ENCODE measurements at places on chromosomes 7 and 10.

- DNase-seq: no peak
Measured at GRCh38 chr10:31098046-31098445, 66.4 kb upstream of the ZNF438 start.

DNA sequence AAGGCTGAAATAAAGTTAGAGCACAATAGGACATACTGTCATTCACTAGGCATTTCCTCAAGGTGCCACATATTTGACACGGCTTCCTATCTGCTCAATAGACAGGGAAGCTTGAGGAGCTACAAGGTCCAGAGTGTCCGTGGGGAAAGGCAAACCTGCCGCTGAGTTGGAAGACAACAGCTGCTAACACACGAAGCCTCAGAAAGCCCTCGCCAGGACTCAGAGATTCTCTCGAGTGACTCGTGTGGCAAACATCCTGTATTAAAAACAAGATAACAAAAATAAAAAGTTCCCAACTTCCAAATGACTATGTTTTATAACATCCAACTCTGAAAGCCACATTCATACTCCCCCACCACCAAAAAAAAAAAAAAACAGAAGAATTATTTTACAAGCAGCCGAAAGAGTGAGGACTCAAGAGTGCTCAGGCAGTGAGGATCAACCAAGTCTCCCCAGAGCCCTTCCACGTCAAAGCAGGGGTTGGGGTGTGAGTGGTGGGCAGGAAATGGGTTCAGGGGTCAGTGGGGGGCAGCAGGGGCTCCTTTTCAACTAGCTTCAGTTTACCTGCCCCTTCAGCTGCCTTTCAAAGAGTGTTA, 67.6 kb downstream of the STK17A start:
- no peak for DNase-seq

GRCh38 chr7:43148161-43148731, 35.8 kb downstream of the HECW1 start:
- no peak for DNase-seq

DNA sequence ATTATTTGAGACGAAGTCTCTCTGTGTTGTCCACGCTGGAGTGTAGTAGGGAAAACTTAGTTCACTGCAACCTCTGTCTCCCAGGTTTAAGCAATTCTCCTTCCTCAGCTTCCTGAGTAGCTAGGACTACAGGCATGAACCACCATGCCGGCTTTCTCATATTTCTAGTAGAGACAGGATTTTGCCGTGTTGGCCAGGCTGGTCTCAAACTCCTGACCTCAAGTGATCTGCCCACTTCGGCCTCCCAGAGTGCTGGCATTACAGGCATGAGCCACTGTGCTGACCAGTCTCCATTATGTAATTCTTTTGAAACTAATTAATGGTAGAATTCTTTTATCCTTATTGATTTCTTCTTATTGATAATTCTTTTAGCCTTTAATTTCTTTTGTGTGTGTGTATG, 32.5 kb downstream of the PCLO start:
- no peak for DNase-seq

- no peak for DNase-seq
Measured at GRCh38 chr10:73263693-73264347, 11.4 kb upstream of the MRPS16 start.

DNA sequence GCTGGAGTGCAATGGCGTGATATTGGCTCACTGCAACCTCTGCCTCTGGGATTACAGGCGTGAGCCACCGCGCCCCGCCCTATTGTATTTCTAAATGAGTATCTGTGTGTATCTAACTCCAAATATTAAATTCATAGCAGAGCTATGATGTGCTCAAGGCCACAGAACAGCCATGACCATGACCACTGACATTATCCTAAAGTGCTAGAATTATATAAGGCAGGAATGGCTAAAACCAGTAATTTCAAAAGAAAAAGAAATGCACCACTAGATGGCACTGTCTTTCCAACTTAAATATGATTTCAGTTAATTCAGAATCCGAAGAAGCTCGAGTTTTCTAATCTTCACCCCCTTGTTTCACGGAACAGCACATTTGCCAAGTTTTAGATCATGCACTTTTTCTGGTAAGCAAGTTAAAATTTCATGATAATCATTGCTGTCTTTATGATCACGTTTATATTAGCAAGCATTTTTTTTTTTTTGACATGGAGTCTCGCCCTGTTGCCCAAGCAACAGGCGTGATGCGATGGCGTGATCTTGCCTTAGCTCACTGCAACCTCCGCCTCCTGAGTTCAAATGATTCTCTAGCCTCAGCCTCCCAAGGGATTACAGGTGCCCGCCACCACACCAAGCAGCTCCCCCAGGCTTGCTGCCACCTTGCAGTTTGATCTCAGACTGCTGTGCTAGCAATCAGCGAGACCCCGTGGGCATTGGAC, 65.3 kb downstream of the OR13A1 start:
- DNase-seq: no peak

DNA sequence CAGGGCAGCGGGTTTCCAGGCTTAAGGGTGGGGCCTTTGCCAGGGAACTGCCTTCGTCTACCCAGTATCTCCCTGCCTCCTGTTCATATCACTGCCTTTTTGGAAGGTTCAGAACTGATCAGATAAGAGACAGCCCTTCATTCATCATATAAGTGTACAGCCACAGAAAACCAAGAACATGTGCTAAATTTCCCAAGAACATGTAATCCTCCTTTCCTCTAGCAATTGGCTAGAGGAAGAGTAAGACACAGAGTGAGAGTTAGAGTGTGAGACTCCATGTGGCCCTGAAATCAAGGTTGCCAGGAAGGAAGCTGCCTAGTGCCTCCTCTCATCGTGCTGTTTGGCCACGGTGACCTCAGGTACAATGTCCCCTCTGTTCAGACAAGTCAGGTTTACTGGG, 770.9 kb downstream of the TNS3 start:
- no peak for DNase-seq

GRCh38 chr7:141167381-141167964, 93.6 kb downstream of the TMEM178B start:
- DNase-seq: no peak

DNA sequence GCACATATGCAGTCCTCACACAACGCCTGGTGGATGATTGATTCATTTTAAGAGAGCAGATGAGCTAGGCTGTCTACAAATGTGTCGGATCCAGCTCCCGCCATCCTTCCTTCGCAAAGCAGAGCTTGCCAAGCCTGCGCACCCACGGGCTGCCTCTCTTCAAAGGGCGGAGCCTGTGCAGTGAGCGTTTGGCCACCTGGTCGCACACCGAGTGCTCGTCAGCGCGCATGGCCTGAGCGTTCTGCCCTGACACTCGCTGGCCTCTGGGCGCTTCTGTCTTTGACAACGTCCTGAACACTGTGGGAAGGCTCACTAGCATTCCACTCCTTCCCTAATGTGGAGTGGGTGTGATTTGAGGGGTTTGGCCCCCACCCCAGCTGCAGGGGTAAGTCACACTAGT, 47.1 kb upstream of the TMEM72 start:
- DNase-seq: no peak

DNA sequence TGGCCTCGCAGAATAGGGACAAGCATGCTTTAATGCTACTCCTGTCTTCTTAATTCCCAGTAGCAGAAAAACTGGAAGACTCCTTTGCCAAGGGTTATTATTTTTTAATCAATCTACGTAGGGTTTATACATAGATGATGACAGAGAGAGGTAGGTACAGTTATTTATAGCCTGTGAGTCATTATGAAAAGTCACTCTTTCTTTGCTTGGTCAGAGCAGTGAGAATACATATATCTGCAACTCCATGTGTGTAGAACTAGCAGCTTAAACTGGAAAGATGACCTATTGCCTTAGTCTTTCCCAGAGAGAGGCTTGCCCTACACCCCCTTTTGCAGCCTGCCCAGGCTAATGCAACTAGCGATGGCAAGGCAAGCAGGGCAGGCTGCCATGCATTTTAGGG, 1050.6 kb downstream of the NRG3 start:
- no peak for DNase-seq

GRCh38 chr10:75860009-75860408, 428.6 kb downstream of the LRMDA start:
- DNase-seq: no peak

DNA sequence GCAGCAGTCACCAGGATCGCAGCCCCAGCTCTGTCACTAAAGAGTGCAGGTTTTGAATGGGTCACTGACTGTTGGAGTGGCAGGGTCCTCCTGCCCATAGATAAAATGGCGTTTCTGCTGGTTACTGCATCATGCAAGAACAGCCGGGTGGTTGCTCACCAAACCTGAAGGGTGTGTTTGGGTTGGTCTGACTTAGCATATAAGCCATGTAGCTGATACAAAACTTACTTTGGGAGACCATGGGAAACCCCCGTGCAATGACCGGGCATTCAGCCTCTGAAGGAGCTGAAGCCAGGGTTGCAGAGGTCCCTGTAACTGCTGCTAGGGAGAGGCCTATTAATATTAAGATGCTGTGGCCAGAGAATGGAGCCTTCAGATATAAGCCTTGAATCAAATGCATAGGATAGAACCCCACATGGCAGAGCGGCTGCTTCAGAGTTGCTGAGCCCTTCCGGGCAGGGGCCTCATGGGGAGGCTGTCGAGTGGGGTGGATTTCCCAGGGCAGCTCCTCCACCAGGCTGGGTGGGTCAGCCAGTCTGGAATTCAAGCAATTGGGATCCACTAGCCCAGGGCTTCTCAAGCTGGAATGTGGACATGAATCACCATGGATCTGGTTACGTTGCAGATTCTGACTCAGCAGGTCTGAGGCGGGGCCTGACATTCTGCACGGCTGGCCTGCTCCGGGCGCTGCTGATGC, 70.9 kb upstream of the CTBP2 start:
- DNase-seq: no peak

- no peak for DNase-seq
Measured at GRCh38 chr7:17952387-17952786, 12.1 kb upstream of the SNX13 start.

DNA sequence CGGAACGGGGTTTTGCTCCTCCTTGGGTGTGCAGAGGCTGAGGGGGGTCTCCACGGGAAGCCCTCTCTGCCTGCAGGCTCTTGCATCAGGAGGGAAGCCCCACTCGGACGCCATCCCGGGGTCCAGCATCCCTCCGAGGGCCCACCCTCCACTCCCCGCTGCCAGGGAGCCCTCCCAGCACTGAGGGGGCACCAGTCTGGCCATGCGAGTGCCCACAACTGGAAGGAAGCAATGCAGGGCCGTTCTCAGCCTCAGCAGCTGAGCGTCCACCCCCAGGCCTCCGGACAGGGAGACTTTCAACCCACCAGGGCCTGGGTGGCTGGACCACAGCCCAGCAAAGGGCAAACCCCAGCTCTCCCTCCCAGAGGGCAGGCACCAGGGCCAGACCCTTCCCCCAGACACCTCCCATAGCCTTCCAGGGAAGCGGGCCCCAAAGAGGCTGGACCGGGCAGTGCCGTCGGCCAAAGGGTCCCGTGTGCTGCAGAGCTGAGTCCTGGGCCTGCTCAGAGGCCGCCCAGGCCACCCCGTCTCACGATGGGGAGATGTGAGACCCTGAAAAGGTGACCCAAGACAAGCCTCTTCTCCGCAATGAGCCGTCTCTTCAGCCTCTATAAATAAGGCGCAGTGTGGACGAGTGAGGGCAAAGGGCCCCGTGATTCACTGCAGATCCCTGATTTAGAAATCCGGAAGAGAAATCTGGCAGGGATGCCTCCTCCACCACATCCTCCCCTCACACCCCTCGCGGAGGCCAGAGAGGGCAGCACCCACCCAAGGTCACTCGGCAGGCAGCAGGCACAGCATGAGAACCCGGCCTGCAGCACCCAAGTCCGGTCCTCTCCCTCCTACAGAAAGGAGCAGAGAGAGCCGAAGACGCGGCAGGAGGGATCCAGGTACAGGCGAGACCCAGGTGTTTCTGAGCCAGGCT, 81.9 kb upstream of the DNAAF5 start:
- DNase-seq: no peak

GRCh38 chr7:2624293-2624886, 7.4 kb upstream of the TTYH3 start:
- DNase-seq: no peak

- no peak for DNase-seq
Measured at GRCh38 chr7:104604706-104605105, 276.3 kb downstream of the LHFPL3 start.

GRCh38 chr10:103849880-103850571, 5.3 kb downstream of the SH3PXD2A start:
- no peak for DNase-seq

DNA sequence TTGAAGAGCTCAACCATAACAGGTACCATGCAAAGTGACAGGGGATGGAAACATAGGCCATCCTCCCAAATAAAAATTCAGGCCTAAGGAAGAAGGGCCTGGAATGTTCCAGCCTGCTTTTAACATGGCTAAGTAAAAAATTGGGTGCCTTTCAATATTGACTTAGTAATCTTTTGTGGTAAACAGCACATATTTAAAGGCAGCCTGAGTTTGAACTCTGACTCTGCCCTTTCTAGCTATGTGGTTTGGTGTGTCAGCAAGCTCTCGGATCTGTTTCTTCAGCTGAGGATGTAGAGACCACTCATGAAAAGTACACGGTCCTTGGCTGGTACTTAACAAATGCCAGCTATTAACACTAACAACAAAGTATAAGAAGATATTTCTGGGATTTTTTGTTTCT, 191.8 kb upstream of the CDCA7L start:
- no peak for DNase-seq
